Stimulated activated CD4-positive, alpha-beta T cell treated with anti-CD3 and anti-CD28 coated beads, Interleukin-4, amount 100 ng/mL, for 4 hours (primary cell): ENCODE measurements at places on chromosomes 13 and 19.

GRCh38 chr13:42066542-42066941 lies 18.1 kb downstream of the DGKH start:
- no peak for DNase-seq

- no peak for DNase-seq
Measured at GRCh38 chr13:95058680-95059079, 242.6 kb downstream of the ABCC4 start.

GRCh38 chr19:29446361-29446760 lies 79.4 kb upstream of the VSTM2B start:
- DNase-seq, result no peak

DNA sequence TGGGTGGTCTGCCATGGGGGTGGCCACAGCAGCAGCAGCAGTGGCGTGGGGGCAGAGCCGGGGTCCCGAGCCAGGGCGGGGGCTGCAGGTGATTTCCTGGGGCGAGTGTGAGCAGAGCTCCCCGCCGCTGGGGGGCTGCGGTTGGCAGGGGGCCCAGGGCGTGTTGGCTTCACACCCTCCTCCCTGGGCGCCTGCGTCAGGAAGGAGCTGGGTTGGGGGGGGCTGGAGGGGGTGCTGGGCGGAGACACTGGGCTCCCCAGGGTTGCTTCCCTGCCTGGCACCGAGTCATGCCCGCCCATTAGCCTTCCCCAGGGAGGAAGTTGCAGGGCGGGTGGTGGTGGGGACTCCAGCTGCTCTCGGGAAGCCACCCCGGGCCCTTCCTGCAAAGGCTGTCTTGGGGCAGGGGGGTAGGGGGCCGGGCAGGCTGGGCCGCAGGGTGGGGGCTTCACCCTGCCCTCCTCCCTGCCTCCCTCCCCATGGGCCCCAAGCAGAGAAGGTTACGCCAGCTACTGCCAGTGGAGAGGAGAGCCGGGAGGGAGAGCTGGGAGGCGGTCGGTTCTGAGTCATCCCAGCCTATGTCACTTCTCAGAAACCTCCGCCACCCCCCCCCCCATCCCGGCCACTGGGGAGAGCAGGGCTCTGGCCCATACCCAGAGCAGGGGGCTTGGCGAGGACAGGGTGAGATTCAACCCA lies 4.6 kb downstream of the MIDN start:
- peak; percentile 66 for DNase-seq

DNA sequence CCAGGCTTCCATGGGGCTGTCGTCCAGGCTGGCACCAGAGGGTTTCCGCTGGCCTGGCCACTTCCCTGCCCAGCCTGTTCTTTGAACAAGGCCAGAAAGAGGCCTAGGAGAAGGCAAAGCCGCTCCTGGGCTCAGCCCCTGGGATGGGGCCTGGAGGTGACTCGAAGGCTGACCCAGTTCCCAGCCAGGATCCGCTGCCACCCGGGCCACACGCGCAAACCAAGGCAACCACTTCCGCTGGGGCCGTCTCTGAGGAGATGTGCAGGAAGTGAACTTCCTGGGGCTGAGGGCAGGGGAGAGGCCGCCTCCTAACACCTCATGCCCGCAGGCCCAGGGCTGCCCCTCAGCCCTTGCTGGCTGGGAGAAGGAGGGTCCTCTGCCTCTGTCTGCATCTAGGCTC lies 15.2 kb downstream of the PLEKHF1 start:
- peak; percentile 75 for DNase-seq

DNA sequence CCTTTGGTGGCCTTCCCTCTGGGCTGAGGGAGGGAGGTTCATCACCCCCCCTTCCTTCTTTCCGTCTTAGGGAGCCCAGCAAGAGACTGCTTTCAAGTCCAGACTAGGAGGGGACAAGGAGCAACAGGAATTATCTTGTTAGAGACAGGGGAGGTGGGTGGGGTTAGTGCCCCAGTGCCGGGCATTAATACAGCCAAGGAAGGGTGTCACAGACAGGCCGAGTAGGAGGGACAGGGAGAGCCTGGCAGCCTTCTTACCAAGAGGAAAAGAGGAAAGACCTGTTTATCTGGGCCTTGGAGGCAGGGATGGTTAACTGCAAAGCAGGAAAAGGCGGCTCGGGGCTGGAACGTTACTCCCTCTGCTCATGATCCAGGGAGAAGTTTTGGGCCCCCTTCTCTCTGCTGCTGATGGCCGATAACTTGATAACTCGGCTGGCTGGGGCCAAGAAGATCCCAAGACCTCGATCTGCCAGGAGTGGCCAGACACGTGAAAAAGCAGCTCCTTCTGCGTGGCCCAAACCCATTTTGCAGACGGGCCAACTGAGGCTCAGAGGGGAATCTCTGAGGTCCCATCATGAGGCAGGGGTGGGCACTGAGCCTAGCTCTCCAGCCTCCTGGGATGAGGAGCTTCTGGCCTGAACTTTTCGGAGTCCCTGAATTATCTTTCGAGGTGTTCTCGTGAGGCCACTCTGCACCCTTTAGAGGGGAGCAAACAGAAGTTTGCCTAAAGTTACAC lies 79.3 kb downstream of the PTPRS start:
- DNase-seq, result no peak

- no peak for DNase-seq
Measured at GRCh38 chr13:110644892-110645521, 29.7 kb downstream of the NAXD start.

GRCh38 chr13:95236774-95237173 lies 64.5 kb downstream of the ABCC4 start:
- no peak for DNase-seq

DNA sequence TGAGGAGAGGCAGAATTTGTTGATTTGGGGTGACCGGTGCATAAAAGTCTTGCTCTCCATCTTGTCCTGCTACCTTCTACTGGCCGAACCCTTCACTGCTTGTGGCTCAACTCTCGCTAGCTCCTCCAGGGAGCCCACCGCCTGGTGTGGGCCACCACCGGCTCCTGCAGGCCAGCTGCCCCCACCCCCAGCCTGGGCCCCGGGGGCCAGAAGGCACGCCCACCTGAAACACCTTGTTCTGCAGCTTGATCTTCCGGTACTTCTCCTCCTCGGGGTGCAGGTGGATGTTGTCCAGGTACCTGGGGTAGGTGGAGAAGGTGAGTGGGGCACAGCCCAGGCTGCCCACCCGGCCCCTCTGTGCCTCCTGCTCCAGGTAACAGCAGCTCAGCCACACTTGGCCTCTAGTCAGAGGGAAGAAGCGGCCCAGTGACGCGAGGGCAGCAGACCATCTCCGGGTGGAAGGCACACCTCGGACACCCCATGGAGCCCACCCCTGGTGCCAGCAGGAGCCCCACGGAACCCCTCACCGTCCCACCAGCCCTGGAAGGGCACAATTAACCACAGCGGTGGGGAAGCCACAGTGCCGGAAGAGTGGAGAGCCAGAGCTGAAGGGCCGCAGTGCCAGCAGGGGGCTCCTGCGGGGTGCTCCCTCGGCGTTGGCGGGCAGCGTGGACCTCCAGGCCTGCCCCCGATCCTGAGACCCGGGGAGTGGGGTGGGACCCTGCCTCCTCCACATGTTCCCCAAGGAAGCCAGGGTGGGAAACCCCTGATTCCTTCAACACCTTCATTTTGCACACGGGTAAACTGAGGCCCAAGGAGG lies 10.1 kb downstream of the UBXN6 start:
- DNase-seq, result no peak

DNA sequence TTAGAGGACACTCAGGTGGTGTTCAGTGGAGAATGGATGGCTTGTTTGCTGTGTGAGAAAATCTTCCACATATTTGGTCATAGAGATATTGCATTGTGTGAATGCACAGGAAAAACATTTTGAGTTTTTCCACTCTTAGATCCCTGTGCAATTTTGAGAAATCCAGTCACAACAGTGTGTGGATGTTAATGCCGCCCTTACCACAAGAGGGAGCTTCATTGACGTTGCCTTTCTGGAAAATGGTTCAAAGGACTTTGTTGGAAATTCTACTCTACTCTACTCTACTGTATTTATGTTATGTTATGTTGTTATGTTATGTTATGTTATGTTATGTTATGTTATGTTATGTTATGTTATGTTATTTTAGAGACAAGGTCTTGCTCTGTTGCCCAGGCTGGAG lies 13.4 kb downstream of the ZNF20 start:
- no peak for DNase-seq

DNA sequence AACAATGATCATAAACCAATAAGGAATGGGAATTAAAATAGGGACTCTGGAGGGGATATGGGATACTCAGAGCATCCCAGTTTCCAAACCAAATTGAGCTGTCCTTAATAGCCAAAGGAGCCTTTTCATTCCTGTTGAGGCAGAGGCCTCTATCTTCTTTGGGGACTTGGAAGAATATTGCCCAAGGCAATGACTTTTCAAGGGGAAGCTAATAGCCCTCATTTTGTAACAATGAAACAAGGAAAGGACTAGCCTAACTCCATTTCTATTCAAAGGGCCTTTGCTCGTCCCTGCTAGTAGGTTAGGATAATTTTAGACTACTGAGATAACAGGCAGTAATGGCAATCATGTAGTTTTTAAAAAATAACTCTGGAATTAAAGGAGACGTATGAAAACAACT lies 789.8 kb upstream of the SLITRK5 start:
- DNase-seq, result no peak
